ENCODE measurements at places on chromosomes 13 and 19.

- no peak for DNase-seq
Measured at GRCh38 chr13:94311893-94312292, 167.6 kb downstream of the DCT start.

GRCh38 chr13:73765651-73766384 lies 368.4 kb downstream of the KLF12 start:
- DNase-seq: peak; percentile 77

DNA sequence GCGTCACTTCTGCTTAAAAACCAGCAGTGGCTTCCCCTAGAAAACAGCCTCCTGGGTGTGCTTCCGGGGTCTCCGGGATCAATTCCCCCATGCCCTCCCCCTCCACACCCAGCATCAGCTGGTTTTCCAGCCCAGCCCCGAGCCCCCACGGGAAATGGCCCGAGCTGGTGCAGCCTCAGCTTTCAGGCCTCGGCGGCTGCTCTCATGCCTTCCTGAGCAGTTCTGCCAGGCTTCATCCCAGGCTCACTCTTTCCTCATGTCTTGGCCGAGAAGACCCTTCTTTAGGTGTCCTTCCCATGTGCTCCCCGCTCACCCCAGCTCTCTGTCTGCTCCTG lies 103.1 kb upstream of the RNF113B start:
- DNase-seq: no peak

DNA sequence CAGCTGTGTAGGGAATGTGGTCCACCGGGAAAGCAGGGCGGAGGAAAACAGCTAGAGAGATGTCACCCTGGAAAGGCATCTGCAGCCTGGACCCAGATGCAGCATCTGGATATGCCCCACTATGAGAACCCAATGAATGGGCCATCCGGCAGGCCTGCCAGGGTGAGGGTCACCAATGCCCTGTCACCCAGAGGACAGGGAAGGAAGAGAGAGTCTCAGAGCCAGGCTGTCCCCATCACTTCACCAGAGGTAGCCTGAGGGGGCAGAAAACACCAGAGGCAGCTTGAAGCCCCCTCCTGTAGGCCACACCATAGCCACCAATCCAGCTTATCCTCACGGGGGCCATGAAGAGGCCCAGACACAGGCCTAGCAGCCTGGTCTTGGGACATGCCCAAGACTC lies 118.8 kb downstream of the TUBA3C start:
- no peak for DNase-seq

DNA sequence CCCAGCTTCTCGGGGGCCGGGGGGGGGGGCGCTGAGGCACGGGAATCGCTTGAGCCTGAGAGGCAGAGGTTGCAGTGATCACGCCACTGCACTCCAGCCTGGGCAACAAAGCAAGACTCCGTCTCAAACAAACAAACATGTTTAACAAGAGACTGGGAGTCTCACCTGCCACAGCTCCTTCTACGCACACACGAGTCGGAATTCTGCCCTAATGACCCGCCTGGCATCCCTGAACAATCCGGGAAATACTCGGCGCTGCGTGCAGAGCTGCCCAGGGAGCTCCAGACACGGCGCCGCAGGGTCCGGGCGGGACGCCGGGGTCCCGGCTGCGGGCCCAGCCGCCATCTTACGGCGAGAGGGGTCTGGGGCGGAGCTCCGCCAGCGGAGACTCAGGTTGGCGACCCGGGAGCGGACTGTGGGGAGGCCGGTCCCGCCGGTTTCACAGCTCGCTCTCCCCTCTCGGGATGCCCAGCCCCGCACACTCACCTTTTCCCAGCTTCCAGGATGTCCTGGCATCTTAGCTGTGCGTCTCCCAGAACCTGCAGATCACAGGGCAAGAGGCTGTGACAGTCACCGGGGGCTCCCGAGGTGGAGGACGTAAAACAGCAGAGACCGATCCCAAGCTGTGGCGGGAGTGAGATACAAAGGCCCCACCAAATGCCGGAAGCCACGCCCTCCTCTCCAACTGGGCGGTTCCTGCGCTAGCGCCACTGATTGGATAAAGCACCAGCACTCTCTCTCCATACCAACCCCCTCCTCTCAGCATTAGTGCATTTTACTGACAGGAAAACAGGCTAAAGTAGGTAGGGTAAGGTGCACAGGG lies 23.6 kb upstream of the ZNF724 start:
- DNase-seq: peak; percentile 96

DNA sequence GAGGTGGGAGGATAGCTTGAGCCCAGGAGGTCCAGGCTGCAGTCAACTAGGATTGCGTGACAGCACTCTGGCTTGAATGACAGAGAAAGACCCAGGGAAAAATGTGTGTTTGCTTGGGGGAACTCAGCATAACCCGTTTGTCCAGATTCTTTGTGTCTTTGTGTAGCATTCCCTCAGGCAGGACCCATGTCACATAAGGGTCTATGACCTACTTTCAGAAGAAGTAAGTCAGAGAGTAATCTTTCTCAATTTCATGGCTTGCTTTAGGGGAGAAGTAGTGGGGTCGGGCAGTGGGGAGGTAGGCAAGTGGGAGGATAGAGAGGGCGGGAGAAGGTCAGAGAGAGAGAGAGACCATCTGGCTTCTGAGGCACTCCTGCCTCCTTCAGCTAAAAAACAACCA lies 11.9 kb upstream of the PSPC1 start:
- DNase-seq: no peak

DNA sequence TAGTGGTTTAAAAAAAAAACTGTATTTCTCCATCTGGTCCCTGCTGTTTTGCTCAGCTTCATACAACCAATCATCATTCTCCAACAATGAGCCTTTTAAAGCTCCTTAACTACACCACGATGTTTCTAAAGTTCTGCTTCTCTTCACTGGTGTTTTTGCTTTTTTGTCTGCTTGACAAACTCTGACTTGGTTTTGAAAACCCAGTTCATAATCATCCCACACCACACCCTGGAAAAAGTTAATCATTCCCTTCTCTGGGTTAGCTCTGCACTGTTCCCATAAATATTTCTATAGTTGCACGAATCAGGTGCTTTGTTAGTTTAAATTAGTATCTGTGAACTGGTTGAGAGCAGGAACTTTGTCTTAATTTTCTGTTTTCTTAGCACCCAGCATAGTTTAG lies 217.1 kb downstream of the ENOX1 start:
- no peak for DNase-seq

- DNase-seq: no peak
Measured at GRCh38 chr13:78102121-78102677, 183.6 kb upstream of the EDNRB start.

DNA sequence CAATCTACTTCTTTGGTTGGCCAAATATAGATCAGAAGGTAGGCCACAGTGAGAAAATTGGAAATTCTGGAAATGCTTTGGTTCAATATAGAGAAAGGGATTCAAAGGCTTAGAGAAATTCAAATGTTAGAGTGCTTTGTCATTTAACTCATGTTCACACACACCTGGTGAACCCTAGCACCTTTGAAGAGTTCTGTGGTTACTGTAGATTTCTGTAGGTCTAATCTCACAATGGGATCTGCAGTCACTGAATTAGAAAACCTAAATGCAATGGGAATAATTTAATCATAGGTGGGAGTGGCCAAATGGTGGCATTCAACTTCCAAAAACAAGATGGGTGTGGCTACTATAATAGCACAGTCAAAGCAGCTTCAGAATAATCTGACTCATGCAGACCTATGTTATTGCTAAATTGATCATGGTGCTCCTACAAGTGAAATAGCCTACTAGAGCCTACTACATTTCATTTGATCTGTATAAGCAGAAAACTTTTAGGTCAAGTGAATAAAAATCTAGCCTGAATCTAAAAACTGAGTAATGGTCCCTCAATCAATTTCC lies 1152.9 kb downstream of the PCDH9 start:
- DNase-seq: no peak

DNA sequence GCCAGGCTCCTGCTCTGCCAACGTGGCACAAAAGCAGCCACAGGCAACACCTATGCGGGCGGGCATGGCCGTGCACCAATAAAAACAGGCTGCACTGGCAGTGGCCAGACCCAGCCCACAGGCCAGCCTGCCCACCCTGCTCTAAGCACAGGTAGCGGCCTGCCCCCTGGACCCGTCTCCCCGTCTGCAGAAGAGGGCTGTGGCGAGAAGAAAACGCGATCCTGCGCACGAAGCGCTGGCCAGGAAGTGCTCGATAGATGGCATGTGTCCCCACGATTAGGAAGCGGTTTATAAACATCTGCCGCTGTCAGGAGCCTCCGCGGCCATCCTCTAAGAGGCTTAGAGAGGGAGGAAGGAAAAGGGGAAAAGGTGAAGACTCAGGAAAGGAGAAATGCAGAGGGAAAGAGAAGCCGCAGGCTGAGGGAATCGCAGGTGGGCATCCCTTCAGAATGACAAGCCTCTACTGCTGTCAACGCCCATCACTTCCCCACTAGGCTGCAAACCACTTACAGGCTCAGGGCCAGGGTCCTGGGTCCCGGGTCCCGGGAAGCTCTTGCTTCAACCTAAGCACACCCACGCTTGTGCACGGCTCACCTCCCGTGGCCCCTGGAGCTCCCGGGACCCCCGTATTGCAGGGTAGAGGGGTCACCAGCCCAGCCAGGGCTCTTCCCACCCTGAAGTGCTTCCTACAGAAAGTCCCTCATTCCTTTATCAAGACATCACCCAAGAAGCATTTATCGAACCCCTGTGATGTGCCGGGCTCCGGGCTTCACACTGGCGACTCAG lies 10.5 kb downstream of the MLLT1 start:
- no peak for DNase-seq
